ENCODE measurements at places on chromosomes 4 and X.

GRCh38 chr4:154024097-154024694, 235.3 kb upstream of the SFRP2 start:
- DNase-seq = no peak

DNA sequence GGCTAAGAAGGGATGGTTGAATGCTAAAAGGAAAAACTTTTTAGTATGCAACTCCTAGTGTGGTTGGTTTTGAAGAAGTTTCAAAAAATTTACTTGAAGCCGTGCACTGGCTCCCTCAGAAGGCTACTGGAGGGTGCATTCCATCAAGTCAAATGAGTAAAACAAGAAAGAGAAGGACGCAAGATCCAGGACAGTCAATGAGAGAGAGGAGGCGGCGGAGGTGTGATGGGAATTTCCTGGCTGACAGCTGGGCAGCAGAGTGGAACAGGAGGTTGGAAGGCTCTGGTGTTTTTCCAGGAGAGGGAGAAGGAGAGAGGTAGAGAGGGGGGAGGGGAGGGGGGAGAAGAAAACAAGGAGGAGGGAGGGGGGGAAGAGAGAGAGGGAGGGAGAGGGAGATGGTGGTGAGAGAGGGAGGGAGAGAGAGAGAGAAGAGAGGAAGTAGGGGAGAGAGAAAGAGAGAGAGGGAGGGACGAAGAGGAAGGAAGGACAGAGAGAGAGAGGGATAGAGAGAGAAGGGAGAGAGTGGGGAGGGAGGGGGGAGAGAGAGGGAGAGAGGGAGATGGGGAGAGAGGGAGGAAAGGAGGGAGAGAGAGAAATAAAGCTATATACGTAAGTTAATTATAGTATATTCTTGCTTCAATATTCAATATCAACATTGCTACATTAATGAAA, 126.4 kb downstream of the SH3KBP1 start:
- DNase-seq = no peak

- no peak for DNase-seq
These were observed 784.3 kb downstream of the ADGRL3 start for GRCh38 chr4:61984260-61984909.

GRCh38 chrX:44946771-44947170, 73.8 kb downstream of the KDM6A start:
- no peak for DNase-seq

GRCh38 chrX:8939322-8939721, 94.6 kb downstream of the FAM9B start:
- DNase-seq = no peak

DNA sequence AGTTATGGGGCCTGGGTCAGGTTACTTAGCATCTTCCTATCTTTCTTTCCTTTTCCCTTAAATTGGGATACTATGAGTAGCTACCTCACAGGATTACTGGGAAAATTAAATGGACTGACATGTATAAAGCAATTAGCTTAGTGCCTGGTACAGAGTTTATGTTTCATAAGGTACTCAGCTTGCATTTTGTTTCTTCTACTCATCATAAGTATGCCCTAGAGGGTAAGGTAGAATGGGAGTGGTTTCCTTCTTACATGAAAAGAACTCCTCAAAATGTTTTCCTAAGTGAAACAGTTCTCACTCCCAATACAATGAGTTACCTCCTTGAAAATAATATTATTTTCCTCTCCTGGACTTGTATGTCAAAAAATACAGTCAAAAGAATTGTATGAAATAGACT, 75.7 kb downstream of the NPFFR2 start:
- no peak for DNase-seq

DNA sequence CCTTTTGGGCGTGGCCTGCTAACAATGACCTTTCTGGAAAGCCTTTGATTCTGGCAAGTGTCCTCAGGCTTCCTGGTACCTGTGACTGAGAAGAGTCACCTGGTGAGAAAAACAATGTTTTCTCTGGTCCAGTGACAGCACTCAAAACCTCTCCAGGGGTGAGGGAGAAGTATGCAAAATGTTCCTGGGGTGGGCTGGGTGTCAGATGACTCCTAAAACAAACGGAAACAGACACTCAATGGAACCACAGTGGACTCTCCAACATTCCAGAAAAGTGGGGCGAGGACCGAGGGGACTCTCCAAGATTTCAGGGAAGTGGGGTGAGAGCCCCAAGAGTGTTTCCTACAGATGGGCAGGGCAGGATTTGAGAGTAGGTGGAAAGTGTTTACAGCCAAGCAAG, 69.5 kb downstream of the ANAPC4 start:
- no peak for DNase-seq

DNA sequence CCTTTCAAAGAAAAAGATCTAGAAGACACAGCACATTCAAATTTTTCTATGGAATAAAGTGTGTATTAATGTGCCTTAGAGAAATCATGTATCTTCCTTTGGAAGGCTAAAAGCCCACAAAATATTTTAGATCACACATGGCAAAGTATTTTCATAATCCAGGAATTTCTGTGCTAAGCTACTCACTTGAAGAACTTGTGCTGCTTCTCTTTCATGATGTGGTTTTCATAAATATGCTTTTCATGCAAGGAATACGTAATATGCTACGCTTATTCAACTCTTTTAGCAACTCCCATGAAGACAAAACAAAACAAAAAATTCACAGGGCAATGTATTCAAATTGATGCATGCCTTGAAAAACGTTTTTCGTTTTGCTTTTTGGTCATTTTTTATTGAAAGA, 125.6 kb downstream of the ARHGAP24 start:
- DNase-seq = no peak

- no peak for DNase-seq
These were observed 218.1 kb downstream of the ANTXR2 start for GRCh38 chr4:79854856-79855502.

- no peak for DNase-seq
These were observed 64.4 kb downstream of the EIF4E start for GRCh38 chr4:98864560-98864959.

- no peak for DNase-seq
These were observed 499.5 kb downstream of the ANKRD50 start for GRCh38 chr4:124212815-124213630.

DNA sequence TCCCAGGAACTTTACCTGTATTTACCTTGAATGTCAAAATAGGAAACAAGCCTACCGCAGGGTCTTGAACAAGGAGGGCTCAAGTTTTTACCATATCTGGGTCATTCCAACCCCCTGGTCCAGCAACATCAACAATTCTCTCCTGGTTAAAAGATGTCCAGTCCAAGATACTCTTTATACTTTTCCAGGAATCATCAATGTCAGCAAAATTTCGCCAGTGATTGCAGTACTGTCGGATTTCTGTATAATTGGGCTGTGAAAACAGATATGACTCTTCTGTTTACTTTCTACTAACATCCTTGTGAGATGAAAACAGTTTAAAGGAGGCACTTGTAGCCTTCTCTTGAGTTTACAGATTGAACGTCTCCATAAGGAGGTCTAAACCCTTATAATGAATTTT, 7.9 kb downstream of the RPL36A start:
- no peak for DNase-seq

Measured in activated CD8-positive, alpha-beta memory T cell treated with anti-CD3 and anti-CD28 coated beads for 48 hours (primary cell).